Mucosa of descending colon (tissue), 3 donors: ENCODE measurements at places on chromosomes 7 and 10.

DNA sequence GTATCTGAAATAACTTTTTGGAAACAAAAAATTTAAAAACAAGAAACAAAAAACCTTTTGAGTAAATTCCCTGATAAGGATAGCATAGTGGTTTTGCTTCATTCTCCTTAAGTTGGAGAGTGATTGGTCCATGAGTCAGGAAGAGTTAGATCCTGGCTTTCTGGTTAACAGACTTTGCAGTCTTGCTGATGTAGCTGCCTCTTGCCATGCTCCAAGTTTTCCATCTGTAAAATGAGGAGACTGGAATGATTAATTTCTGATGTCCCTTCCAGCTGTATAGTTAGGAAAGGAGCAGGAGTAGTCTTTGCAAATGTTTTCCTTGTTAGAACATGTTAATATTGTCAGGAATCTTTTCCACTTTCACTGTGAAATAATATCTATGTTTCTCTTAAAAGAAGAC is 266.6 kb downstream of the DNAJB9 start:
- DNase-seq = no peak

- no peak for DNase-seq
Measured at GRCh38 chr10:68302503-68302823, 29.4 kb upstream of the HNRNPH3 start.

GRCh38 chr10:43461950-43462349 is 25.0 kb downstream of the ZNF487 start:
- no peak for DNase-seq

GRCh38 chr10:6843894-6844650 is 264.0 kb upstream of the PRKCQ start:
- no peak for DNase-seq

DNA sequence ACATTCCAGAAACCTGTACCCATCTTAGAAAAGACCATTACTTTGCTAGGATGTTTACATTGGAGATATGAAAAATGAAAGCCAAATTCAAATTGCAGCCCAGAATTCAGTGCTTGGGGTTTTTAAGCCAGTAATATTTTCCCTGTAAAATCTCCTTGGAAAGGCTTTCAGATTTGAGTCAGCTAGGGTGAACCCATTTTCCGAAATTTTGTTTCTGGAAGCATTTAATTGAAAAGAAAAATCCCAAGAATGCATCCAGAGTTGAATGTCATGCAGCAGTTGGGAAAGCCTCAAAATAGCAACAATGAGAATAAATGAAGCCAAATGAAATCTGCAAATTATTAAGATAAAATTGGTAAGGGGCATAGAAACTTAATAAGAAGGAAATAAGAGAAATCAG is 106.4 kb downstream of the BMPER start:
- no peak for DNase-seq

- peak; percentile 60 for DNase-seq
Measured at GRCh38 chr10:69421611-69422308, 5.0 kb upstream of the TACR2 start.

DNA sequence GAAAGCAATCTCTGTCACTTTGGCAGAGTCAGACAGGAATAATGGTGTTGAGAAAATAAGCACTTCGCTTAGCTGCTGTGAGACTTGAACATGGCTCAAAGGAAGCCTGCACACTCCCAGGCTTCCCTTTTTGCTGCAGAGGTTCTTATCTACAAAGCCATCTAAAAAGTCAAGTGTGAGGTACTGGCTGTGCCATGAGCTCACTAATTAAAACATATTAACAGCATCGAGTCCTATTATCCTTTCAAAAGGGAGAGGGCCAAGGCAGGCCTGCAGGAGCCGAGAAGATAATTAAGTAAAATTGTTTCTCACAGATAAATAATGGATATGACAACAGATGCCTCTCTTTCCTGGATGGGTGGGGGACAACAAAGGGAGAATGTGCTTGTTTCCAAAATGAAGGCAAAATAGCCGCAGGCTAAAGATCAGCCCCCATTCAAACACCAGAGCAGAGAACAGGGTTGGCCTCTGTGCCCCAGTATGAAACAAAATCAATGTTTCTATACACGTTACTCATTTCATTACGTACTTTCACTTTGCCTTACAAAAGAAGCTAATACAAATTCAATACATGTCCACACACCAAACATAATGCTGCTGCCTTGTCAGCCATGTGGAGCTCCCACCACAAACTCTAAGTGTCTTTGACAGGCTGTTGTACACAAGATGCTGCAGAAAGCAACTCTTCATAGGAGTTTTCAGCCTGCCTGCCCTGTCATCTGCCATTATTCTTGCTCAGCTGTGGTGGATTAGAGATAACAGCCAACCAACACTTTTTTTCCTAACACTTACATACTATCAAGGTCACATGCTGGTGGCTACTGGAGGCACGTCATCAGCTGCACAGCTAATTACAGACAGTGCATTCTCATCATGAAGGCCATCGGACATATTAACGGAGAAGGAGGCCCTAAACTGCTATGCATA is 55.3 kb downstream of the ELAPOR2 start:
- no peak for DNase-seq

DNA sequence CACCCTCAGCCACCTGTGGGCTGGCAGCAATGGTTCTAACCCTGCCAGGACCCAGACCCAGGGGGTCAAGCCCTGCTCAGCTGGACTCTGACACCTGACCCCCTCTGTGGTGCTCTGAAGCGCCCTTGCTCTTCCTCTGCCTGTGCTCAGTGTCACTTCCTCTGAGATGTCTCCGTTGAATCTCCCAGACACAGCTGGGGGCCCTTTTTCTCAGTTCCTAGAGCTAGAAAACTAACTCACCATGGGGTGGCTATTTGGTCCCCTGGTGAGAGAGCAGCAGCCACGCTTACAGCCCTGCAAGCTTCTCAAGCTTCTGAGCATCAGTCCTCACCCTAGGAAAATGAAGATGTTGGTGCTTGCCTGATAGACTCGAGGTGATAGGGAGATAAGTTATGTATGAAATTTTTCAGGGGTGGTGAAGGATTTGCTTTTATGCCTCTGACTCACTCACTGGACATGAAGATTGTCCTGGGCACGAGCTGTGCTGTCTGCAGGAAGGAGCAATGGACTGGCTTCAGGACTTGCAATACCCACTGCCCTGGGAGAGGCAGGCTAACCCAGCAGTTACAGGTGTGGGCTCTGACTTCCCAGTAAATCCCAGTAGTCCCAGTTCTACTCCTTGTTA is 29.6 kb downstream of the COL13A1 start:
- no peak for DNase-seq

DNA sequence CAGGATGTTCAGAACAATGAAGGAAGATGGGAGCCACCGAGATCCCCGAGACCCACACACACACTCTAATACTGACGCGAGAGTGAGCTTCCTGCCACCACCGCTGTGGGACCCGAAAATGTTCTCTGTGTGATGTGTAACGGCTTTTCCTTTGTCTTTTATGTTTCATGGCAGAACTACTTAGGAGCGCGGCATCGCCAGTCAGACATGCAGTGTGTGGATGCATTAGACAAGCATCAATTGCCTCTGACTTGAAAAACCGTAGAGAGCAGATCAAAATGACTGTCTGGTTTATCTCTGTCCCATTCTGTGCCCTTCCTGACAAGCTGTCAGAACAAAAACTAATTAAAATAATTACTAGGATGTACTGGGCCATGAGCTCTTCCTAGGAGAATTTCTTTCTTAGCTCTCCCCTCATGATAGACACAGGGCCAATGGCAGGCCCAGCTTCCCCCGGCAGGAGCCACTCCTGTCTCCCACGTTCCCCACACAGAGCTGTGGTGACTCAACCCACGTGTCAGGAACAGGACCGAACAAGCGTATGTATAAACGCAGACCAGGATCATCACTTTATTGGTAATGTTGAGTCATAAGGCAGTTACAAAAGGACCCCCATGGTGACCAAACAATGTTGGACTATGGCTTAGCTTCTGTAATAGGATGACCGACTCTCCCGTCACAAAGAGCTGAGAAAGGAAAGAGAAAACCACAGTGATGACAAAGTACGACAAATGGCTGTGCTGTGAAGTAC is 705.0 kb downstream of the PARD3 start:
- DNase-seq = no peak

GRCh38 chr7:77415823-77416620 is at the start of gene GSAP:
GSAP (minus strand) TSS chr7:77416349; CDS start chr7:77416321, 28 bp downstream.
- DNase-seq = peak; percentile 87

DNA sequence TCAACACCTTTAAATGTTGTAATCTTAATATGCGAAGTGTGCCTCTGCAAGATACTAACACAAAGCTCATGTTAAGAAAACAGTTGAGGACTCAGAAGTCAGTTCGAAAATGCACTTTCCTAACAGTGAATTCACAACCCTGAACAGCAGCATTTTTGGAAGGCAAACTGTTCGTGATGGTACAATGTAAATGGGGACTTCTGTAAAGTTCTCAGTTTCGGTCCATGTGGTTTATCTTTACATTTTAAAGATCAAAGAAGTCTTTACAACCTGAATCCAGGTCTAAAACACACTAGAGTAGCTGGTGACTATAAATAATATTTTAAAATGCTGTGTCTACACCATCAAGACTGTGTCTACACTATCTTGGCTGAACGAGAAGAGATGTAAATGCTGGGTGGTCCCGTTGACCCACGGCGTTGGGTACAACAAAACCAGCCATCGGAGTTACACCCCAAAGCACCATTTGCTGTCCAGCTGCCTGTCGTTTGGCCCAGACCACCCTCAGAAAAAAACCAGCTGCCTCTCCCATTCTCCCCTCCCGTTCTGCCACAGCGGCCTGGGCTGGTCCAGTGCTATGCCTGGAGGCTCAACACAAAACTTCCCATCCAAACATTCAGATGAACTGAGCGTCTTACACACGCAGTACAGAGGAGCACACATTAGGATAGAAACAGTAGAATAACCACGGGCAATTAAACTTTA is 42.9 kb downstream of the MKI67 start:
- no peak for DNase-seq
